ENCODE measurements at places on chromosomes 5 and 9.

- DNase-seq = no peak
These were observed 123.6 kb downstream of the IRX2 start for GRCh38 chr5:2627867-2628266.

GRCh38 chr5:119597728-119598298 is 31.5 kb upstream of the FAM170A start:
- DNase-seq = no peak

- DNase-seq = no peak
These were observed 6.7 kb upstream of the NXNL2 start for GRCh38 chr9:88528080-88528790.

- DNase-seq = no peak
These were observed 814.2 kb upstream of the GRAMD2B start for GRCh38 chr5:125609011-125609410.

- no peak for DNase-seq
These were observed 327.8 kb downstream of the TMEM167A start for GRCh38 chr5:82749461-82749820.

- peak; percentile 50 for DNase-seq
These were observed 58.0 kb downstream of the SLC22A5 start for GRCh38 chr5:132427281-132428146.

DNA sequence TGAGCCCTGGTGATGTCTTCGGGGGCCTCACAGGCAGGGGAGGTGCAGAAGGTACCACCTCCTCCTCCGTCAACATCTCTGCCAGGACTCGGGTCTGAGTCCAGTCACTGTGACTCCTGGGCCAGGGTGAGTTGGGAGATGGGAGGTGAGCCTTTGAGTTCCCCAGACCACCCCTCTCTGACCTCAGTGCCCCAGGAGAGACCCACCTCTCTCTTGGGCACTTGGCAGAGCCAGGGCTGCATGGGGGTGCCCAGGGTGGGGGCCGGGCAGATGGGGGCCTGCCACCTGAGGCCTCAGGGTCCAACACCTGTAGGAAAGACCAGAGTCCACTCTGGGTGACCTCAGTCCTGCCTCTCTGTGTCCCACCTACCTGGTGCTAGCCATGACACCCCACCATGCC is 6.8 kb downstream of the KIF12 start:
- DNase-seq = no peak

- no peak for DNase-seq
These were observed 60.1 kb downstream of the OTULIN start for GRCh38 chr5:14724633-14725032.

GRCh38 chr9:23701291-23701690 is 124.7 kb downstream of the ELAVL2 start:
- no peak for DNase-seq

DNA sequence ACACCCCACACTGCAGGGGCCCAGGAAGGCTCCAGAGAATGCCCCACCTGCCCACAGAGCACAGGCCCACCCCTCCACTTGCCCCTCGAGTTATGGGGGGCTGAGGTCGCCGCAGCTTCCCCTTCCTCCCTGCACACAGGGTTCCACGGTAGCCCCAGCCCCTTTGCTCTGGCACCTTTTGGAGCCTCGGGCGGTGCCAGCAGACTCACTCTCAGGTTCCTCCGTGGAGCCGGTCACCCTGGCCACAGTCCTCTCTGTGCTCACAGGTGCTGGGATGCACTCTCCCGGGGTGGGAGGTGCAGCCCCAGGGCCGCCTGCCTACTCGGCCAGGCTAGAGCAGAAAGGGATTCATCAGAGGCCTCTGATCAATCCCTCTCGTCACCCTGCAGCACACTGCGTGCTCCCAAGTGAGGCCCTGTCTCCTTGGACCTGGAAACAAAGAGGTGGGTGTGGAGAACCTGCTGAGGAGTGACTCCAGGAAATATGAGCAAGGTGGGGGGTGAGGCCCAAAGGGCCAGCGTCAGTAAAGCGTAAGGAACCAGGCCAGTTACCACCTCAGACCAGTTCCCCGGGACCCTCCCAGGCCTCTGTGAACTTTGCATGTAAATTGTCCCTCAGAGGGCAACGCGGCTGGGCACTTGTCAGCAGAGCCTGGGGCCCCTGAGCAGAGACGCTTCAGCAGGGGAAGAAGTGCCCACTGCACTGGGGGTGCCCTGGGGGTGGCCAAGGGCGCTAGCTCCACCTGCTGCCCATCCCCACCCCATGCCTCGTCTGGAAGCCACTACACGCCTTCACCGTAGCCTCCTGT is 167.8 kb downstream of the OLFM1 start:
- DNase-seq = no peak

- DNase-seq = no peak
These were observed 142.7 kb upstream of the SLC12A2 start for GRCh38 chr5:127940854-127941253.

Measured in SK-N-DZ (cell line).